ENCODE measurements at places on chromosomes 5 and 9.

- DNase-seq, result no peak
Measured at GRCh38 chr9:38083858-38084555, 15.0 kb upstream of the SHB start.

GRCh38 chr9:72695365-72695764, 174.0 kb downstream of the TMC1 start:
- DNase-seq, result no peak

DNA sequence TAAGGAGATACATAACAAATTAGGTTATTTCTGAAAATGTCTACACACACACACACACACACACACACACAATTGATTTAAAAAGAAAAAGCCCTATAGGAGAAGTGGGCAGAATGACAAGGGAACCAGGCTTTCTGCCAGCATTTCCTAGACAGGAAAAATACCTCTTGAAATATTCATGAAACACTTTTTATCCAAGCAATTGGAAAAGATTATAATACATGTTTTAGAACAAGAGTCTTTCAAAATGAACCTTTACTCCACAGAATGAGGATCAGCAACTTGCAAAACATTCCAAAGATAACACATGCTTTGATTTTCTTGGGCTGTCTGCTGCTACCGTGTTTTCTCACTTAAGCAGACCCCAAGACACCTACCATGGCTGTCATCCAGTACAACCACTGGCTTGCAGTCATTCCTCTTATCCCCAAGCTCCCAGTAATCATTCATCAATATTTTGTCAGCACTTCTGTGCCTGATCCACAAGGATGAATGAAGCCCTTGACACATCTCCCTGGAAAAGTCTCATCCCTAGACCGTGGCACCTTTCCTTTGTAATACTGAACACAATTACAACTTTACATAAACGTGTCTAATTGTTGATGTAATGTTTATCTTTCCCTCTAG, 717.1 kb upstream of the ZNF608 start:
- DNase-seq, result no peak

GRCh38 chr5:177171961-177172360, 38.4 kb downstream of the NSD1 start:
- no peak for DNase-seq

DNA sequence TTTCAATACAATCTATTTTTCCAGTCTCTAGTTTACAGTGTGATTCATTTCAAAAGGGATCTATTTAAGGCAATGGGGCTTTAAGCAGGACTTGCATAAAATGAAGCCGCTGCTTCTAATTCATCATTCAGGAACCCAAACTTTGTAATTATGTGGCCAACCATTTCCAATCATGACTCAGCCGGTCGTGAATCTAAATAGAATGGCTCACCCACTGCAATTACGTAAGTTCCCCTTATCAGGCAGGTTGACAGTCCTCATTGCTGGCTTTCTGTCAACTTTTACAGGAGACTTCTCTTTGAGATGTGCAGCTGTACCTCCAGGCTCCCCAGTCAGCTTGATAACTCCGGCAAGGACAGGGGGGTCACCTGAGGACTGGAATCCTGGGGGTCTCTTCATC, 152.8 kb upstream of the DAP start:
- DNase-seq, result no peak

DNA sequence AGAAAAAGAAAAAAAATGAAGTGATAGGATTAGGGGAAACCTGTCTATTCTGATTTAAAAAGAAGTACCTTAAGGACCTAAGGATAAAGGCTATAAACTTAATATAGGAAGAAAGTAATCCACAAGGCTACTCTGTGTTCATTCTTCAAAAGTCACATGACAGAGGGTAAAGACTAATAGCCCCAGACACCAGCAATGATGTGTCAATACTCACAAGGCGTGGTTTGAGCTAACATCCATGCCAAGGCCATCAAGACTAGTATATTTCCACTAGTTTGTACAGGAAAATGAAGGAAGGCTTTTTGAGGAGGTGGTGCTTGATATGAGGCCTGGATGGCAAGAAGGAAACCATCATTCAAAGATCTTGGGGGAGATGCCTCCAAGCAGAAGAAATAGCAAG, 49.7 kb upstream of the TEX48 start:
- DNase-seq, result no peak

DNA sequence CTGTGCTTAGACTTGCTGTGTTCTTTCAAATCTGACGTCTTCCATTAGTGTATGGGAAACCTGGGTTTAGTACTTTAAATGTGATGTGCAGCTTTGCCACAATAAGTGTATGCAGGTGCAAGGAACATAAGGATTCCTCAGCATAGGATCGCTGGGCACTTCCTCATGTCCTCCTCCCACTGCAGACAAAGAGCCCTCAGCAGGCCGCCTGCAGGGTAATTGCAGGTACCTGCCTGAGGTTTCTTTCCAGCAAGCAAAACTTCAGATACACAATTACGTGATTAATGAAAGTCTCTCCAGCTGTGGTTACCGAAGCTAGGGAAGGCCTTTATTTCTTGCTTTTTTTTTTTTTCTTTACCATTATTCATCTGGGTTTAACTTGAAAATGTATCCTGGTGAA, 233.1 kb downstream of the RFK start:
- no peak for DNase-seq

DNA sequence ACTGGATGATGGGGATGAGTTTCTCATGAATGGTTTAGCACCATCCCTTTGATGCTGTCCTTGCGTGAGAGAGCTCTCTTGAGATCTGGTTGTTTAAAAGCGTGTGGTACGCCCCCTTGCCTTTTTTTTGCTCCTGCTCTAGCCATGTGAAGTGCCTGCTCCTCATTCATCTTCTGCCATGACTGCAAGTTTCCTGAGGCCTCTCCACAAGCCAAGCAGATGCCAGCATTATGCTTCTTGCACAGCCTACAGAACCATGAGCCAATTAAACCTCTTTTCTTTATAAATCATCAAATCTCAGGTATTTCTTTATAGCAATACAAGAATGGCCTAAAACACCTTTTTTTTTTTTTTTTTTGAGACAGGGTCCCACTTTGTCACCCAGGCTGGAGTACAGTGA, 32.8 kb downstream of the FNIP1 start:
- DNase-seq, result no peak

- DNase-seq, result peak; percentile 82
Measured at GRCh38 chr9:114387680-114388356, at the start of gene AKNA. AKNA (minus strand) TSS chr9:114387982; CDS start chr9:114381333, 6,649 bp downstream.

DNA sequence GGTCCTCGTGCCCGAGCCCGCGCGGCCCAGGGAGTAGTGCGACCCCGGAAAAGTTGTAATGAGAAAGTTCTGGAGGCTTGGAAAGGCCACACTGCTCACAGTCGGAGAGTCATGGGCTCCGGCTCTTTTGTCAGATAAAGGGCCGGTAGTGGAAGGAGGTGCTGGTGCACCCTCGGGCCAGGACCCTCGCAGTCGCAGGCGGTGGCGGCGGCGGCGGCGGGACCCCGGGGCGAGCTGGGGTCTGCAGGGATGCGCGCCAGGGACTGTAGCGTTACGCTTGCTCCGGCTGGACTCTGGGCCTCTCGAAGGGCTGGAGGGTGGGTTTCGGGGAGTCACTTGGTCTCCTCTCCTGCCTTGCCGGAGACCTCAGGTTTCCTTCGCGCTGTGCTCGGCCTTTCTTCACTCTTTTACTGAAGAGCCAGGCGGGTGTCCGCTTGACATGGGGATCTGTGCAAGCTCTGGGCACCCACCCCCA, 1.5 kb downstream of the RORB start:
- DNase-seq, result no peak

GRCh38 chr5:170844651-170845050, 17.2 kb upstream of the RANBP17 start:
- no peak for DNase-seq

DNA sequence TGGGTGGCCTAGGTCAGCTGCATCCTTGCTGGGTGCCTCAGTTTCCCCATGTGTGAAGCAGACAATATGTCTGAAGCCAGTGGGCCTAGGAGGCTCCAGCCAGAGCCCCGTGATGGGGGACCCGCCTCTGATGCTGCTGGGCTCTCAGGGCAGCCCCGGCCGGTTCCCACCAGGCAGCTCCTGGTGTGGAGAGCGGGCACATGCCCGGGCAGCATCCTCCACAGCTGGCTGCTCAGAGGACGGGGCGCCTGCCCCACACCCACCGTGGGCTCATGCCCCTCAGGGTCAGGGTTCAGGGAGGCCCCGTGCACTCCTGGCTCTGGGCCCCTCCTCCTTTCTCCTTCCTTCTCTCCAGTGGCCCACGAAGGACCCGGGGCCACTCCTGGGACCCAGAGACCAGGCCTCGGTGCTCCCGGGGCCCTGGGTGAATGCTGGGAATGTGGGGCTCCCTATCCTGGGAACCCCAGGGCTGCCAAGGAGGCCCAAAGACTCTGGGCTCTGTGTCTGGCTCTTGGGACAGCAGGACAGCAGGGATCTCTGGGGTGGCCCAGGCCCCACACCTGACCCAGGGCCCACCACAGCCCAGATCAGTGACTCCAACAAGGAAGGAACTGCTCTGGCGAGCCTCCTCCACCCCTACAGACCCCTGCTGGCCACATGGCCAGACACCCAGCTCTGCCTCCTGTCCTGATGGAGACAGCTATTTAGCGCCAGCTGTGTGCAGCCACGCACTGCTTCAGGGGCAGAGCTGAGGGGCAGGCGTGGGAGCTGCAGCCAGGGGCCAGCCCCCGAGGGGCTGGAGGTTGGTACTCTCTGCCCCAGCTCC, 39.5 kb upstream of the EGFL7 start:
- no peak for DNase-seq

GRCh38 chr9:106892632-106893031, 29.7 kb downstream of the ZNF462 start:
- DNase-seq, result no peak

DNA sequence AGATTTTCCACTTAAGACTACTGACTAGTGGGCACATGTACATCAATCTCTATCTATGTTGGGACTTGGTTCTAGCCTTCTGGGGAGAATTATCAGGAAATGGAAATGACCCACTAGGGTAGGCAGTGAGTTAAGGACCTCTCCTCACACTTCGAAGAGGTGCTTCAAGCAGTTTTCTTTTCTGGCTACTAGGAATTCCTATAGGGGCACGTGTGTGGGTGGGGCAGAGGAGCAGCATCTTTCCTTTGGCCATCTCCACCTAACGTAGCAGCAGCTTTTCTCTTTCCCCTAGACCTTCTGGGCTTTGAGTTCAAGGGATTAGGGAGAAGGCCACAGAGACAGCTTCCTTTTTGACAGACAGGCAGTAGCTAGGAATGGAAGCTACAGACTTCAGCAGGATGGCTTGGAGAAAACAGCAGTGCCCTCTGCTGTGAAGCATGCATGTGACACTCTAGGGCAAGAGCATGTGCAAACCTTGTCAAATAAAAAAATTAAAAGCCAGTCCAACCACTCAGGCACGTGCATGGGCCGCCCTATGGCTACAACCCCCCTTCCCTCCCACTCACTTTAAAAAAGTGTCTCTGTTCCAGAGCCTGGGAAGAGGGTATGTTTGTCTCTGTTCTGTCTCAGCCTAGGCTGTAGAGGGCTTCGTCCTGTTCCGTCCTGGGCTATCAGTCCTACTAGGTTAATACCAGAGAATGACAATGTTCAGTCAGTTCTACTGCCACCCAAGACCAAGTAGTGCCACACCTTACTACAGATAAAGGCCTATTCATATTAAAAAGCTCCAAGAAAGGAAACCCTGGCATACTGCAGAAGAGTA, 8.7 kb upstream of the GFRA3 start:
- DNase-seq, result no peak

DNA sequence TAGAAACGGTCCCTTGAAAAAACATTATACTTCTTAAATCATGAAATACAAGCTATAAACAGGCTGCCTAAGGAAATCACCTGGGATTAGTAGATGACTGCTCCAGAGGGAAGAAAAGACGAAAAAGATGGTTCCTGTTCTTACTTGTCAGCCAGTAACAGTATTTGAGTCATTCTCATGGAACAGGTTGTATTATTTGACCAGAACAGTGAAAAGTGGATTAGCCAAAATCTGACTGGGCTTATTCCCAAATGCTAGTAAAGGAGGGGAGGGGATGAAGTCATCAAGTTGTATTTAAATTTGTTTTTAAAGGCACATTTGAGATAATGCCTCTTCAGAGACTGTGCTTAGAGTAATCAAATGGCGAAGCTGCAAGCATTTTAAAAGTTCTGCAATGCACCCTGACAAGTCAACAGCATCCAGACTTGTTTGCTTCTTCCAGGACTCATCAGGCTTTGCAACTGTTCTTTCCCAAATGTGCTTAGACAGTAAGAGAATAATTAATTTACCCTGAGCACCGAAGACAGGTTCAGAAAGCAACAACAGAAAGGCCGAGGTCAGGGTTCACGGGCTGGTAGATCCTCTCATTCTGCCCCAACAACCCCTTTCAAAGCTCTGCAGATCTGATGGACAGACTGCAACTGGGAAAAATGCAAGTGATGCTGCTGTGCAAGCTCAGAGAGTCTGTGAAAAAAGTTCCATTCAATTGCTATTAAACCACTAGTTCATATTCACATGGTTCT, 800.6 kb downstream of the KCTD16 start:
- DNase-seq, result no peak

DNA sequence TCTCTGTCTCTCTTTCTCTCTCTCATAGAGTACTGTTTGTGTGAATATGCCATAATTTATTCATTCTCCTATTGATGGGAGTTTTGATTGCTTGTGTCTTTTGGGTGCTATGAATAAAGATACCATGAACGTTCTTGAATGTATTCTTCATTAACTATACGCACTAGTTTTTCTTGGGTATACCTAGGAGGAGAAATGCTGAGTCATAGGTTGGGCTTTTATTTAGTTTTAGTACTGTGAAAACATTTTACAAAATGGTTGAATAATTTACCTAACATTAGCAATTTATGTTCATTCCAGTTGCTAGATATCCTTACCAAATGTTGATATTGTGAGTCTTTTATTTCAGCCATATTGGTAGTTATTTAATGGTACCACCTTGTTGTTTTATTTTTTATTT, 192.5 kb downstream of the NPR3 start:
- no peak for DNase-seq

Data from C1 segment of cervical spinal cord (tissue), 14 donors.